Activated CD8-positive, alpha-beta memory T cell treated with anti-CD3 and anti-CD28 coated beads, Interleukin-2, amount 10 ng/mL, durations not matched to agents 7 days and 5 days (primary cell): ENCODE measurements at places on chromosomes 1 and 21.

GRCh38 chr1:116448785-116449385 is 75.8 kb downstream of the ATP1A1 start:
- no peak for DNase-seq

DNA sequence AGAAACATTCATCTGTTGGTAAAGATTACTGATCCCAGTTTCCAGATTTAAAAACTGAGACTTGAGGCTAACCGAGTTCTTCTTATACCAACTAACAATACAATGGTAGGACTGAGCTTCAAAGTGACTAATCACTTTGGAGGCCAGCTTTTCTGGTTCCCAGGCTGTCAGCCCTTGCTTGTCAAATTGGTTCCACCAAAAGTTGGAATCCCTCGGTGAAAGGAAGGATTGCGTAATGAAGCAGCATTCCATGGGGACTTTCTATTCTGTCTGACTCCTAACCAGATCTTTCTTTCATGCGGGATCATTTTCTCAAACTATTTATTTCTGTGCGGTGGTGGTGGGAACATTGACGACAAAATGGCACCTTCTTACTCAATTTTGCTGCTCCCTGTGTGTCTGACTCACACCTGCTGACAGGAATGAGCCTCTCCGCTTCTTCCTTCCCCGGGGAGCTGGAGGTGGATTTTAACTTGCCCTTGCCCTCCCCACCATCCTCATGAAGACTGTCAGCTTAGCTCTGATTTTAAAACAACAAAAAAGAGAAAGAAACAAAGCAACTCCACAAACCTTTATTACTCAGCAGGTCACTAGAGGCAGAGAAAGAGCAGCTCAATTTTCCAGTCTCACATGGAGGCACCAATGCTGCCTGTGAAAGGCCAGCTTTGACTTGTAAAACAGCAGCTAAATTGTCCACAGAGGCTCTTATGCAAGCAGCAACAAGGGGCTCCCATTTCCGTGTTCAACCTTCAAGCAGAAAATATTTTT is 32.9 kb upstream of the RASAL2 start:
- no peak for DNase-seq

- DNase-seq = no peak
Measured at GRCh38 chr1:195733826-195734225, 874.4 kb downstream of the KCNT2 start.

DNA sequence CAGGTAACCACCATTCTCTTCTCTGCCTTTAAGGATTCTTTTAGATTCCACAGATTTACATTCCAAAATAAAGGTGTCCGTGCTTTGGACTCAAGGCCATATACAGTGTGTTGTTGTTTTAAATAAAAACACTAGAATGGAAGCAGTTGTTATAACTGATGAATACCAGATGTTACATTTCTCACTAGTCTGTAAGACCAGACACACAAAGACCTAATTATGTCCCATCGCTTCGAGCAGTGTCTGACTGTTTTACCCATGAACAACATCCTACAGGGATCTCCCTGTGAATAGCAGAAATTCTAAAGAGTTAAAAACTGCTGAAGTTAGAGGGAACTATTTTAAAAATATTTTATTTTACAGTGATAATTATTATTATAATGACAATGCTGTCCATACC is 574.7 kb upstream of the ZP4 start:
- no peak for DNase-seq

GRCh38 chr1:45134461-45134873 is 71.9 kb downstream of the ZSWIM5 start:
- DNase-seq = no peak

DNA sequence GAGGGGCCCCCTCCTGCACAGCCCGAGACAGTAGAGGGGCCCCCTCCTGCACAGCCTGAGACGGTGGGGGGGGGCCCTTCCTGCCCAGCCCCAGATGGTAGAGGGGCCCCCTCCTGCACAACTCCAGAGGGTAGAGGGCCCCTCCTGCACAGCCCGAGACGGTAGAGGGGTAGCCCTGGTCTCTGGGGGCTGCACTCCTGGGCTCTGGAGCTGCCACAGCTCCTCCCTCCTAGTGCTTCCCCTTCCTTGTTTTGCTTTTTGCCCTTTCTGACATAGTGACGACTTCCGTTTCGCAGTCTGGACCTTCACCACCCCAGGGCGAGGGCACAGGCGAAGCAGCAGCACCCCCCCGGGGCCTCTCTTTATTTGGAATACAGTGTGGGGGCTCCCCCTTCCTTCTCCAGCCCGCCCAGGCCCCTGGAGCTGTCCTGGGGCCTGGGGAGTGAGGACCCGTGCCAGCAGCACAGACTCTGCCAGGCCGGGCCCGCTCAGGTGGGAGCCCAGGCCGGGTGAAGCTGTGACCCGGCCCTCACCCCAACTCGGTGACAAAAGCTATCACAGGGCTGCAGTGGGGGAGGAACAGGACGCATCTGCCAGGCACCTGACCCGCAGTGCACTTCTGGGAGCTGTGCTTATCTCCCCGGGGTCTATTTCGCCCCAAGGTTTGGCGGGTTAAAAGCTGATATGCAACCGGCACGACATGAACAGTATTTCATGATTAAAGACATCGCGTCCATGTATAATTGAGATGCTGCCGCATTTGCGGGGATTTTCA is 1.1 kb upstream of the PRXL2B start:
- DNase-seq = peak; percentile 84

- no peak for DNase-seq
Measured at GRCh38 chr21:25572861-25573310, 34.4 kb downstream of the MRPL39 start.

DNA sequence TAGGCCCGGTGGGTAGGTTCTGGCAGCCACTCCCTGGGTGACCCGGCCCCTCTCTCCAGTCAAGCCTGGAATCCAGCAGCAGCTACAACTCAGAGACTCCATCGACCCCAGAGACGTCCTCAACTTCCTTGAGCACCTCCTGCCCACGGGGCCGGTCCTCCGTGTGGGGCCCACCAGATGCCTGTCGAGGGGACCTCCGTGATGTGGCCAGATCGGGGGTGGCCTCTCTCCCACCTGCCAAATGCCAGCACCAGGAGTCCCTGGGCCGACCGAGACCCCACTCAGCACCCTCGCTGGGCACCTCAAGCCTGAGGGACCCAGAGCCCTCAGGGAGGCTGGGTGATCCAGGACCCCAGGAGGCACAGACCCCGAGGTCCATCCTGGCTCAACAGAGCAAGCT is 2.7 kb downstream of the MIIP start:
- DNase-seq = no peak

DNA sequence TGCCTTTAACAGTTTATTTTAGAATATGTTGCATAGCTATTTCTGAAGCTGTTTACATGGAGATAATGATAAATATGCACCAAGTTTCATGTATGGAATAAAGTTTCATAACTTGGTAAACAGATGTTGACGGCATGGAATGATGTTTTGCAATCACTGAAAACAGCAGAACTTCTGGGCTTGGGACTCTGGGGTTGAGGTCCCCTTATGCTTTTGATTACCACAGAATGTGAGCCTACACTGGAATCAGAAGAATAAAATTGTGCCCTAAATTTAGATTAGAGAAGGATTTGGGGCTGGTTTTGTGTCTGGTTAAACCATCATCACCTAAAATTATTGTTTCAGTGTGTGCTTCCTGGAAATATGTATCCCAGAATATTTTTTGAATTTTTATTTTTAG is 11.1 kb downstream of the KRTAP24-1 start:
- DNase-seq = no peak

GRCh38 chr1:12159816-12160215 is 7.0 kb upstream of the TNFRSF1B start:
- no peak for DNase-seq

- no peak for DNase-seq
Measured at GRCh38 chr21:36027347-36027746, 33.0 kb downstream of the SETD4 start.

GRCh38 chr1:59500950-59501742 is 204.3 kb downstream of the FGGY start:
- no peak for DNase-seq

DNA sequence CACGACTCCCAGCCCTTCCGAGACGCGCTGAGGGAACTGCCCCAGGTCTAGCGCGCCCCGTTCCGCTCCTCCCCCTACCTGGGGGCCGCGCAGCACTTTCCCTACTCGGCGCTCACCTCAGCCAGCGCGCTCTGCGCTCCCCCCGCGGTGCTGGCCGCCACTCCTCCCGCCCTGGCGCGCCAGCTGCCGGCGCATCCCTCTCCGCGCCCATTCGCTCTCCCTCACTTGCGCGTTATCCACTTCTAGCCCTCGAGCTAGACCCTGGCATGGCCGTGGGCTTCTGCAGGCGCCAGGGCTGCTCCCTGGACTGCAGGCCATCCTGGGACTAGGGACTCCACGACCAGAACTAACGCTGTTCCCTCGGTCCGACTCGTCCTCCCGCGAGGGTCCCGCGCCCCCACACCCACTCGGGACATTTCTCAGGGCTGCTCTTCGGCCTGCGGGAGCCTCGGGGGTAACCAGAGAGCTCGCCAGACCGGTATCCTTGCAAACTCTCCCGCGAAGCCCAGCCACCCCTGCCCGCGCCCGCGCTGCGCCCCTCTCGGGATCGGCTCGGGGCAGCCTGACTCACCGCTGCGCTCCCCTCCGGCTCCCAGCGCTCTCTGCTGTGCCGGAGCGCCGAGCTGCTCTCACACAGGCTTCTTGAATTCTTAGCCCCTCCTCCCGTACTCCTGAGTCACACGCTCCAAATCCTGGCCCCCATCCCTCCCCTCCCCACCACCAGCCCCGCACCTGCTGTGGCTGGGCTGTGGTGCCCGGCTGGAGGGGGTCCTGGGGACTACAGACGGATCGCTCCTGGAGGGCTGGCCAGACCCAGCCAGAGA is at the start of gene NGF:
Gene NGF, minus strand, starts transcription at position 617 of the 824 bp plus-strand sequence. CDS start 51,454 bp downstream, outside the sequence.
- DNase-seq = no peak

- no peak for DNase-seq
Measured at GRCh38 chr1:20586953-20587660, 1.8 kb upstream of the CDA start.

GRCh38 chr1:10835822-10836421 is 39.5 kb upstream of the CASZ1 start:
- DNase-seq = no peak

DNA sequence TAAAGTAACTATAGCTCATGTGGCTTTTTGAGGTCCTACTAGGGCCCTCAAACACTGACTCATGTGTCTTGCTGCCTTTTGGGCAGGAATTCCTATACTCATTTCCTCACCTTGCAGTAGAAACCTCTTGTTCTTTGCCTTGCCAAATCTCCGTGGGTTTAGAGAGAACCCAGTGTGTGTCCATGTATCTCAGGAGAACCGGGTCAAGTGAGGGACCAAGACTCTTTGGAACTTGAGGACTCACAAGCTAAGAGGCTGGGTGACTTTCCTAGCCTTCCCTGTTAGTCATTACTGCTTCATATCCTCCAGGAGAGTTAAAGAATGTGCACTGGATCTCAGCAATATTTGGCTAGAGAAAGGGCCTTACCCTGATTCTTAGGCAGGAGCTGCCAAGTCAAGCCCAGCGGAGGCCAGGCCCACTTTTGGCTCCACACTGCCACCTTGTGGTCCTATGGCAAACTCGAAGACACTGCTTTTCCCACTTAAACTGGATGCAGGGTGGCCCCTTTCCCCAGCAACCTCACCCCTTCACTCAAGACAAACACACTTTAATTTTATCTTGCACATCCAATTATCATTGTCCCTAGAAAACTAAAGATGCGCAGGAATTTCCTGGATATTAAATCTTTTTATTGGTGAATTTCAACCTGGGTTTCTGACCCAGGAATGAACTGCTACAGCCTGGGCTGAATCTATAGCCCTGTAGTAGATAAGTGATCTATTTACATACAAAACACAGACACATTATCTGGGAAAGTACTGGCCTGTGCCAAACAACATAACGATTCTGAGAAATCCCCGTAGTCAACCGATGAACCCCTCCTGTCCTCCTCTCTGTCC is 10.6 kb downstream of the AVPR1B start:
- DNase-seq = peak; percentile 81

- DNase-seq = no peak
Measured at GRCh38 chr1:45968941-45969666, 163.3 kb downstream of the PIK3R3 start.

- DNase-seq = peak; percentile 88
Measured at GRCh38 chr21:41899426-41900202, 20.5 kb upstream of the PRDM15 start.

GRCh38 chr1:164591858-164592257 is 32.9 kb downstream of the PBX1 start:
- no peak for DNase-seq

DNA sequence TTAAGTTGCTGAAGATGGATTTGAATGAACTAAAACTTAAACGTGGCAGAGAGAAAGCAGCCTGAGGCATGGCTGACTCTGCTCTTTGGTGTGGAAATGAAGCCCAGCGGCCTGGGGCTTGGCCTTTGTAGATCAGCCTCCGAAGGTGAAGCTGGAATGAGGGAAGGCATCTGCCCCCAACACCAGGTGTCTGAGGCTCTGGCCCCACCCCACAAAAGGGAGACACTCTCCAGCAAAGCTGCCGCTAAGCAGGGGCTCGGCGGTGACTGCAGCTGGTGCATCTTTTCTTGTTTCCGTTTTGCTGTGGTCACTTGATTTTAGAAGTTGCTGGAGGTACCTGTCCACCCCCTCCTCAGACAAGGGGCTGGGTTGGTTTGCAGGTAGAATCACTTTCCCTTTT is 38.2 kb upstream of the NID1 start:
- no peak for DNase-seq

DNA sequence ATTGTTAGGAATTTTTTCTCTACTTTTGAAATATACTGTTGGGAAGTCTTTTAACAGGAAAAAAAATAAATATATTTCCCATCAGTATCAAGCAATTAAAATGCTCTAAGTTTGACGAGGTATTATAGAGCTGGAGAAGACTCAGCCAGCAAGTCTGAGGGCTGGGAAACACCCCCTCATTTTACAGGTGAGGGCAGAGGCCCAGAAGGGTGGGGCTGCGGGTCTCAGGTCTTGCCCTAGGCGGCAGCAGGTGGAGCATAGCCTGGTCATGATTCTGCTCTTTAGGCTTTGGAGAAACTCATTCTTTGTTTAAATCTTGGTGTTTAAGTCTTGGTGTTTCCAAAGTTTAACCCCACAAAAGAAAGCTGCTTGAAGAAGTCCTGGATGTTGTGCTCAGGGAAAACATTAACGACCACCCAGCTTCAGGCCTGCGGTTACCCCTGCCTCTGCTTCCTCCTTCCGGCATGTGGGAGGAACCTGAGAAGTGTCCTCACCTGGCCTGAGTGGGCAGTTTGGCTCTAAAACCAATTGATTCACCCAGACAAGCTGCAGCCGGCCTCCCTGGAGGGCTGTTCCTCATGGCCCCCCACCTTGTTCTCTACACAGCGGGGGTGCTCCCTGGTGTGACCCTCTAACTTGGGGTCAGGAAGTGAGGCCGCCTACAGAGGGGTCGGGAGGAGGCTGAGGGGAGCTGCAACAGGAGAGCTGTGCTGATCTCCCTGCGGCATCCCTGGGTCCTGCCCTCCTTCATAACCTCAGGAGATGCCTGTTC is 41.7 kb downstream of the OLFML2B start:
- no peak for DNase-seq

GRCh38 chr1:72063364-72064044 is 218.8 kb downstream of the NEGR1 start:
- no peak for DNase-seq

GRCh38 chr1:232980355-232980978 is 30.1 kb downstream of the NTPCR start:
- no peak for DNase-seq

GRCh38 chr1:56676571-56677035 is 31.5 kb downstream of the PRKAA2 start:
- no peak for DNase-seq

GRCh38 chr1:175204330-175204729 is 11.8 kb upstream of the KIAA0040 start:
- DNase-seq = no peak

- peak; percentile 8 for DNase-seq
Measured at GRCh38 chr1:36885540-36886357, 148.6 kb downstream of the GRIK3 start.

GRCh38 chr1:76840278-76840677 is 27.0 kb upstream of the ST6GALNAC5 start:
- no peak for DNase-seq

- DNase-seq = peak; percentile 82
Measured at GRCh38 chr21:44299458-44300261, at the start of gene PFKL. Gene PFKL, plus strand, starts transcription at chr21:44300053. Its CDS starts 53 bp downstream, at chr21:44300106.
